ENCODE measurements at places on chromosomes 2 and 18. TPM values are rescaled to one million over a fixed set of nuclear protein-coding genes. Genes with fewer than 3 reads are reported as not detected.
A peak's percentile ranks its signal among the peaks of the same experiment; 100 is the strongest.

GPR45 gene
- total RNA-seq = not detected

CERKL gene
- total RNA-seq = not detected

- DNase-seq = no peak
Measured at GRCh38 chr2:229463841-229464346, 192.8 kb upstream of the PID1 start.

DNA sequence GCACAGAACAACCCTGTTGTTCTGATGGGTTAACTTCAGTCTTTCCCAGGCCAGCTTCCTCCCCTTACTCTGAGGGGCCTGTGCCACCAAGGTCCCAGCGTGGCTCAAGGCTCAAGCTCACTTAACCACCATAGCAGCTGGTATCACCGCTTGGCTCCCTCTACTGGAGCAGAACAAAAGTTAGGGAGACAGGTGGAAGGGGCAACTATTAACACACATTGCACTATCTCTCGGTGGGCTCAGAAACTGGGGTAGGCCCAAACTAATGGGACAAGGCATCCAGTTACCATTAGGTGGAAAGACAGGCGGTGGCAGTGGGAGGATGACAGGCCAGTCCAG, 88.7 kb upstream of the ATL2 start:
- DNase-seq = peak; percentile 78

CCDC74B gene
- 3.5 TPM for total RNA-seq

GRCh38 chr2:237878-238277, 26.0 kb downstream of the SH3YL1 start:
- DNase-seq = peak; percentile 6

- peak; percentile 48 for DNase-seq
Measured at GRCh38 chr2:182444806-182445205, 18.0 kb upstream of the PDE1A start.

APLF gene
- 5.3 TPM for total RNA-seq

TCF23 gene
- not detected for total RNA-seq

DNA sequence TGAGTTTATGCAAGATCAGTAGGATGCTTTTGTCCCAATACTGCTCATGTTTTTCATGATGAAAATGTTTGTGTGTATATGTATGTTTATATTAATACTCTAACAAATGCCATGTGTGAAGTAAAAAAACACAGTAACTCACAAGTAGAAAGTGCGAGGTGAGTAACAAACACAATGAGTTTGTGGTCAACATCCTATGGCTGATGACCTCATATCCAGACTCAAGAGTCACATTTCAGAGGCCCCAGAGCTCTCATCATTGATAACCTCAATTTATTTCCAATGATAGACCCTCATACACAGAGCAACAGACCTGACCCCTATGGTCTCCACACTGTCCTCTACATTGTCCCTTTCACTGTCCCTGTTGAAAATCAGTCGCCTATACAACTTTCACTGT, 34.5 kb downstream of the ZNF519 start:
- no peak for DNase-seq

GRCh38 chr2:235839226-235839625, 329.0 kb downstream of the GBX2 start:
- no peak for DNase-seq

CNTNAP5 gene
- total RNA-seq = not detected

ANKRD36C gene
- 16.6 TPM for total RNA-seq

GRCh38 chr18:6590326-6590725, 139.2 kb upstream of the ARHGAP28 start:
- DNase-seq = no peak

ORMDL1 gene
- 96.4 TPM for total RNA-seq

UGT1A5 gene
- total RNA-seq = not detected

PTPRM gene
- 26.9 TPM for total RNA-seq
